ENCODE measurements at places on chromosomes 6 and 20.

GRCh38 chr6:47529734-47530133 lies 52.1 kb downstream of the CD2AP start:
- DNase-seq, result no peak

- DNase-seq, result no peak
Measured at GRCh38 chr20:60430516-60431001, 472.3 kb downstream of the CDH26 start.

- DNase-seq, result no peak
Measured at GRCh38 chr6:131430531-131430930, 142.5 kb upstream of the ARG1 start.

DNA sequence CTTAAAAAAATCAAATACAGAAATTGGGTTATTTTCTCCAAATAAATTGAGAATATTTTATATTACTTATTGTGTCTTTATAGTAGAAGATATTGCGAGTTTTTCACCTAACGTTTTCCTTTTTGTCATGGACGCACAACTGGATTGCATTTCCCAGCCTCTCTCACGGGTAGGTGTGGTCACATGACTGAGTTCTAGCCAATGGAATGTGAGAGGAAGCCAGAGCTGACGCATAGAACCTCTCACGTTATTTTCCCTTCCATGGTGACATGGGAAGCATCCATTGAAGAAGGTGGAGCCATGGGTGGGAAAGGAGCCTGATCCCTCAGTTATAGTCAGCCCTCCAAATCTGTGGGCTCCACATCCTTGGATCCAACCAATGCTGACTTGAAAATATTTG lies 155.9 kb upstream of the UST start:
- DNase-seq, result no peak

- peak; percentile 66 for DNase-seq
Measured at GRCh38 chr6:155079985-155080452, 84.9 kb downstream of the TIAM2 start.

DNA sequence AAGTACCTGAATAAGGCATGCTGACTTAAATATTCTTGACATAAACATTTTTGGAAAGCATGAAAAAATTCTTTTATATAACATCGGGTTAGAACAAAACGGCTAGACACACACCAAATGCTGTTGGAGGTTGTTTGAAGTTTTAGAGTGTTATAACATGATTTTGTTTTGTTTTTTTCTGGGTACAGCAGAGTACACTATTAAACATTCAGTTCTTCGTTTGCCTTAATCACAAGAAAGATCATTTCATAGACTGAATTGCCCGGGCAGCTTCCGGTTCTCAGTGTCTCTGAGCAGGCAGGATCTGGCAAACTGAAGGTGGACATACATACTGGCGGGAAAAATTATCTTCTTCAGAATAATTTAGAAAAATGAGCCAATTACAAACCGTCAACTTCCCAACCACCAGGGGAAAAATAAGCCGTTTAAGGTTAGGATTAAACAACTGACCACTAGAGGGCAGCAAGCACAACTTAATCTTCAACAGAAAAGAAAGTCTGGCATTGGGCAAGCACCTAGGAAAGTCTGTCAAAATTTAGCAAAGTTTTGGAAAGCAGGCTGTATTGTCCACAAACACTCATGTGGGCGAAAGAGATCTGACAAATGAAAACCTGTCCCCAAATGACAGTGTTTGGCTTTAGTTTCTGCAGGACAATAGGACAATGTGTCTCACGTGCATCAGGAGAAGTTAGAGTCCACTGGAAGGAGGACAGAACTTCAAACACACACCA lies 15.0 kb downstream of the ZNF217 start:
- DNase-seq, result peak; percentile 84
